CD4-positive, alpha-beta T cell treated with Interleukin-17A for 1 hour (primary cell): ENCODE measurements at places on chromosomes 12 and 14.

DNA sequence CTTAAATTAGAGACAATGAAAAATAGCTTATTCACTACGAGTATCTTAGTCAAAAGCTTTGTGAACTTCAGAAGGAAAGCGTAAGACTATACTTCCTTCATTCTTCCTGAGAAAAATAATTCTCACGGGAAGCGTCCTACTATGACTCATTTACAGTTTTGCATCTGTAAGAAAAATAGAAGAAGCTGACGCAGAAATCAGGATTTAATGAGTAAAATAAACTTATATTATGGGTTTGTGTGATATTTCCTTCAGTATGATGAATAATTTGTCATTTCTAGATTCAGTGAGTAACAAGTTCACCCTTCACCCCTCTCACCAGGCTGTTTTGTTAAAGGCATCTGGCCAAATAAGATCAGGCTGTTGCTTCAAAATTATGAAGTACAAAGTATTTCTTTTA lies 17.8 kb upstream of the PDE3A start:
- DNase-seq, result no peak

- DNase-seq, result no peak
Observed at GRCh38 chr12:4168036-4168435, 105.5 kb upstream of the CCND2 start.

DNA sequence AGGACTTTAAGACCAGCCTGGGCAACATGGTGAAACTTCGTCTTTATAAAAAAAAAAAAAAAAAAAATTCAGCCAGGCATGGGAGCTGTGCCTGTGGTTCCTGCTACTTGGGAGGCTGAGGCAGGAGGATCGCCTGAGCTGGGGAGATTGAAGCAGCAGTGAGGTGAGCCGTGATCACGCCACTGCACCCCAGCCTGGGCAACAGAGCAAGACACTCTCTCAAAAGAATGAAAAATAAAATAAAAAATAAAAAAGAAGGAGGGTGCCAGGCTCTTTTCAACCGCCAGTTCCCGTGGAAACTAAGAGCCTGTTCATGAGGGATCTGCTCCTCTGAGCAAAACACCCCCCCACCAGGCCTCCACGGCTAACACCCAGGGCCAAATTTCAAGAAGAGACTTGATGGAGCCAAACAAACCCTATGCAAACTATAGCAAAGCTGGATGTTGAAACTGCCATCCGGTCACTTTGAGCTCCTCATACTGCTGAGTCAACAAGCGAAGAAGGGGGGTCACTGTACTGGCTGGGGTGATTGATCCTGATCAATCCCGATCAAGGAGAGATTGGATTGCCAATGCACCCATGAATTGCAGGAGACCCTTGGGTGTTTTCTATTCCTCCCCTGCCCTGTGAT lies 23.4 kb downstream of the DLK1 start:
- no peak for DNase-seq

GRCh38 chr14:100034961-100035500 lies 30.2 kb upstream of the EVL start:
- DNase-seq, result no peak

GRCh38 chr14:70882776-70883492 lies 24.3 kb upstream of the PCNX1 start:
- DNase-seq, result peak; percentile 37
